NCI-H446 (cell line): ENCODE measurements at places on chromosomes 4 and X.

DNA sequence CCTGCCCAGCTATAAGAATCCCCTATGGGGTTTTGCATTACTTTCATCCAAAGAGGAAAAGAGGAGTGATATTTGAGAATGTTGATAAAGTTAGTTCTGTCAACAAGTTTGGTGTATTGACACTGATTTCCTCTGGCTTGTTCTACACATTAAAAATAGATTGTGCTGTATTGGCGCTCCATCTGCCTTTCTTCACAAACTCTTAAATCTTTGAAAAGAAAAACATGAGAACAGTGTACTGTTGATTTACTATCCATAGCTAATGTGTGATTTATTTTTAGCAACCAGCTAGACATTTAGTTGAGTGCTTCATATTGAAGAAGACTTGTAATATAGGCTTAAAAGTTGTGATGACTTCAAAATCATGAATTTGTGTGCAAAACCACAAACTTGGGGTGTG, 261.2 kb upstream of the ANKRD50 start:
- no peak for DNase-seq

DNA sequence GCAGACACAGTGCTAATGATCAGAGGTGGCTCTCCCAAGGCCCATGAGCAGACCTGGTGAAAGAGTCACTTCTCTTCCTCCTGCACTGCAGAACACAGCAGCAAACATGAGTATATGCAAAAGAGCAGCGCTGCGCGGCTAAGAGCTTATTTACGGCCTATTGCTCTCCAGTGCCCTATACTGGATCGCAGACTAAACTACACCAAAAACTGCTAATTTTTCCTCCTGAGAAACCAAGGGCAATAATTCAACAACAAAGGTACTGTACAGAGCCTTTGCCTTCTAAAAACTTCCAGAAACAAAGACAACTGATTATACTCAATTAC, 702.5 kb downstream of the ARAP2 start:
- no peak for DNase-seq

DNA sequence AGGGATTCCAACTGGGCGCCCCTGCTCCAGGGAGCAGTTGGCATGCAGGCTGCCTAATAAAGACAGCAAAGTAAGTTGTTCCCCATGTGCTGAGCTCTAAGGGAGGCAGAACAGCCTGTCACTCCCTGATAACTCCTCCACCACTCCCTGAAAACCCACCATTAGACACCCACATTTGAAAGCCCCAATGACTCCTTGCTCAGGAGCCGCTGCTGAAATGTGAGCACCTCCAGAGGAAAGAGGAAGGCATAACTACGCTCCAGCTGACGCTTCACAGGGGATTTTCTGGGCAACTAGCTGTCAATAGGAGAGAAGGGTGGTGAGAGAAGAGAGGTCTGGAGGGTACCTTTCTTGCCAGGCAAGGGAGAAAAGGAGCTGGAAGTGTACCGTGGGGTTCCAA, 62.5 kb downstream of the NPY1R start:
- DNase-seq: no peak

DNA sequence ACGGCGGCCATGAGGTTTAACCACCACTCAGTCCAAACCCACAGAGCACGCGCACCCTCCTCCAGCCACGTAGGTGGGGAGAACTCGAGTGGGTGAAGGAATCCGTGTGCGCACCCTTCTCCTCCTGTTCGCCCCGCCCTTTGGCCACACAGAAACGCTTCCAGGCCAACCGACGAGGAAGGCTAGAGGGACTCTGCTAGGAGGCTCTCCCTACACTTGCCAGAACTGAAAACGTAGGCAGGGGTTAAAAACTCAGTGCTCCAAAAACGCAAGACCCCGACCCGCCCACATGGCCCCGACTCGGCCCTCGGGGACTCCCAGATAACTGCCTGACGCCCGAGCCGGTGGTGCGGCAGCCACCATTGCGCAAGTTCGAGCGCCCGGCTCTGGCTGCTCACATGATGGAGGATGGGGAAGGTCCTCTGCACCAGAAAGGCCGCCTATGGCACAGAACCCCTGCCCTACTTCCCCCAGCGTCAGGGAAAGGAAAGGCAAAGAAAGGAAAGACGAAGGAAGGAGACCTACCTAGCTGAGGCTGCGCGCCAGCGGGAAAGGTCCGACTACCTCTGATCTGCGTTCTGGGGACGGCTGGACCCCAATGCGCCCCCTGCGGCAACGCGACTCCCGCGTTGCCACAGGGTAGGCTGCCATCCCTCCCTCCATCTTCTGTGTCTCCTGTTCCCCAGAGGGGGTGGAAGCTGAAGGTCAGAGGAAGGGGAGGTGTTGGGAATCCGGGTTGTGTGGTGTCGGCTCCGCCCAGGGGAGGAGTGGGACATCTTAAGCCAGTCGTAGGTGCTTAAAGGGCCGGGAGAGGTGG, 201.9 kb upstream of the AGTR2 start:
- no peak for DNase-seq

DNA sequence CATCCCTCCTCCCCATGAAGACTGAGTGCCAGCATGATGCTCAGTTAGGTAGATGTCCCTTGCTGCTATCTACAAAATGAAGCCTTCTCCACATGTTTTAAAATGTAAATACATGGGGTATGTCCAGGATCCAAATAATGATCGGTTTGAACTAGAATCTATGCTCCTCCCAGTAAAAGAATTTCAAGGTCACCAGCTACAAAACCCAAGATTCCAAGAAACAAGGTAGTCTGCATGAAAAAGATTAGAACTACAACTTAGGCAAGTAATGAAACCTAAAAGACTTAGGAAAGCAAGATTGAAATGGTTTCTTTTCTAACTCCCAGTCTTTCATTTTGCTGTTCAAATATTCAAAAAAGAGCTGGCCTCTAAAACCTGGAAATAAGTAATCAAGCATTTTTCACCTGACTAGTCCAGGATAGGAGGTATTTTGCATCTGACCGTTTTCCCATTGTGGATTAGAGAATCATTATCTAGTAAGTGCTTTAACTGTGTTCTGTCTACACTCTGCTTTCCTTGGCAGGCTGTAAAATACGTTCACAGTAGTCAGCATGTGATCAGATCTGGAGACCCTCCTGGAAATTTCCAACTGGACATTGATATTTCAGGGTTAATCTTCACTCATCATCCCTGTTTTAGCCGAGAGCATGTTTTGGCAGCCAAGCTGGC, 57.4 kb downstream of the CC2D2A start:
- DNase-seq: no peak

GRCh38 chrX:38129366-38129765, 91.3 kb downstream of the SRPX start:
- DNase-seq: no peak
